Transverse colon (tissue), 4 donors: ENCODE measurements at places on chromosomes 3 and 15. TPM values are rescaled to one million over a fixed set of nuclear protein-coding genes. Genes with fewer than 3 reads are reported as not detected.

The SAXO2 gene
- total RNA-seq = not detected

The KLF15 gene
- 19.5 TPM for total RNA-seq

The ANKRD34C gene
- not detected for total RNA-seq

The GREM1 gene
- total RNA-seq = 42.3 TPM

The TRH gene
- not detected for total RNA-seq

The PTH1R gene
- 1.4 TPM for total RNA-seq

The FGD5 gene
- 5.6 TPM for total RNA-seq

The ISLR2 gene
- 0.48 TPM for total RNA-seq

The ACVR2B gene
- total RNA-seq = 5.9 TPM

The PCLAF gene
- not detected for total RNA-seq

The ESYT3 gene
- 6.0 TPM for total RNA-seq

The AADACL2 gene
- not detected for total RNA-seq

DNA sequence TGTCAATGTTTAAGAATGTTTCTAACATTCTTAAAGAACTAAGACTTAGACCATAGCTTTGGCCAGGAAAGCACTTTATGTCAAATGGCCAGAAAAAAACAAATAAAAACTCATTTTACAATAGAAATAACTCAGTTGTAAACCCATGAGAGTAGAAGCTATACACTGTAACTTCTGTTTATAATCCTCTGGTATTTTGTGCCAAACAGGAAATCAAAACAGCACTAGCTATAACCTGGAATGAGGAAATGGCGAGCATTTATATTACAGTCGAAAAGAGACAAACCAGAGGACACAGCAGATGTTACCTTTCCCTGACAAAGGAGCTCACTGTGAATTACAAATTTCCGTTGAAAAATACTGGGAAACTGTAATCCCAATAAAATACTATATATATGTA is 10.3 kb downstream of the GK5 start:
- H3K36me3 ChIP-seq = peaks cover 12% of the 10 kb centered on the region
- peak overlapping the region; percentile 75 for H3K27ac ChIP-seq
- H3K4me3 ChIP-seq = no peak overlapping the region

- H3K36me3 ChIP-seq = no peaks in the 10 kb centered on the region
- no peak for DNase-seq
- H3K4me1 ChIP-seq = no peaks in the 10 kb centered on the region
- H3K27ac ChIP-seq = no peak overlapping the region
- H3K27me3 ChIP-seq = no peaks in the 10 kb centered on the region
These were observed 60.3 kb downstream of the FEM1B start for GRCh38 chr15:68337826-68338225.

- H3K4me1 ChIP-seq = no peaks in the 10 kb centered on the region
- H3K36me3 ChIP-seq = no peaks in the 10 kb centered on the region
- no peak overlapping the region for H3K27ac ChIP-seq
- no peak for DNase-seq
These were observed 15.0 kb upstream of the RTP3 start for GRCh38 chr3:46482632-46483350.

DNA sequence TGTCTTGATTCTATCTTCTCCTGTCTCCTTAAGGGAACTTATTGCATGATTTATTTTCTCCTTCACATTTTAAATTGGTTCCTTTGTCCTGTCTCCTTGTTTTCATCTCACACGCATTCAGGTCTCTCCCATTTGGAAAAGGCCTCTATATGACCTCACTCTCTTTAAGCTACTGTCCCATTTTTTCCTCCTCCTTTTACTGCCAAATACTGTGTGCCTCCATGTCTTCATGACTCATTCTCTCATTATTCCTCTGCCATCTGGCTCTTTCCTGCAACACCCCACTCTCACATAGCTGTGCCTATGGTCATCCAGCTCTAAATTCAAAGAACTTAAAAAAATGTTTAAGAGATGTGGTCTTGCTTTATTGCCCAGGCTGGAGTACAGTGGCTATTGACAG is 48.0 kb downstream of the TYRO3 start:
- no peak overlapping the region for H3K4me3 ChIP-seq
- H3K4me1 ChIP-seq = peaks cover 7% of the 10 kb centered on the region
- no peaks in the 10 kb centered on the region for H3K36me3 ChIP-seq
- H3K27ac ChIP-seq = no peak overlapping the region
- H3K27me3 ChIP-seq = no peaks in the 10 kb centered on the region

- H3K4me3 ChIP-seq = no peak overlapping the region
- no peaks in the 10 kb centered on the region for H3K36me3 ChIP-seq
- DNase-seq = no peak
- no peak overlapping the region for H3K27ac ChIP-seq
- peaks cover 5% of the 10 kb centered on the region for H3K4me1 ChIP-seq
These were observed 21.0 kb upstream of the HACD2 start for GRCh38 chr3:123605789-123606234.

GRCh38 chr3:46282696-46283095 is 40.4 kb downstream of the CCR3 start:
- H3K27me3 ChIP-seq = no peaks in the 10 kb centered on the region
- no peak overlapping the region for H3K27ac ChIP-seq
- no peaks in the 10 kb centered on the region for H3K36me3 ChIP-seq
- DNase-seq = no peak

DNA sequence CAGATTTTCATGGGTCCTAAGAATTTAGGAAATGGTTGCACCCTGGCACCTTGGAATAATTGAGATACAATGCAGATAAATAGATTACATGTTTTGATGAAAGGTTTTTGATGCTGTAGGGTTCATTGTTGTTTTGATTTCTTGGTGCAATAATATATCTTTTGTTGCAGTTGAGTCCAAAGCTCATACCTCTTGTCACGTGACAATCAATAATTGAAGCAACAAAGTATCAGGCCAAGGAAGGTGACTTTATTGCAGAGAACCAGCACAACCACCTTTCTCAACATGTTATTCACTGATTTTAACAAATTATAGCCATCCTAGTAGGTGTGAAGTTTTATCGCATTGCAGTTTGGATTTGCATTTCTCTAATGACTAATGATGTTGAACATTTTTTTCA is 285.5 kb upstream of the SLCO3A1 start:
- DNase-seq = no peak
- no peaks in the 10 kb centered on the region for H3K36me3 ChIP-seq
- H3K4me3 ChIP-seq = no peak overlapping the region

DNA sequence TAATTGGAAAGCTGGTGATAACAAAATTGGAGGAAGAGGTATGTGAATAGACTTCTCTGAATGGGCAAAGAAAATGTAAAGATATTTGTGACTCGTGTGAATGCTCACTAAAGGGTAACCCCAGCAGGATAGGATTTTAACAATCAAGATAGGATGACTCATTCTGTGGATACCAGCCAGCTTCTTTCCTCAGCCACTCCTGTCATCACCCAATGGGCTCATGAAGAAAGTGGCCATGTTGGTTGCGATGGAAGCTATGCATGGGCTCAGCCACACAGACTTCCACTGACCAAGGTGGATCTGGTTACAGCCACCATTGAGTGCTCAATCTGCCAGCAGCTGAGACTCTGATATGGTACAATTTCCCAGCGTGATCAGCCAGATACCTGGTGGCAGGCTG is 40.9 kb downstream of the STRIT1 start:
- H3K4me3 ChIP-seq = no peak overlapping the region
- H3K27me3 ChIP-seq = no peaks in the 10 kb centered on the region
- DNase-seq = no peak
- no peaks in the 10 kb centered on the region for H3K36me3 ChIP-seq
- no peaks in the 10 kb centered on the region for H3K4me1 ChIP-seq
- no peak overlapping the region for H3K27ac ChIP-seq

DNA sequence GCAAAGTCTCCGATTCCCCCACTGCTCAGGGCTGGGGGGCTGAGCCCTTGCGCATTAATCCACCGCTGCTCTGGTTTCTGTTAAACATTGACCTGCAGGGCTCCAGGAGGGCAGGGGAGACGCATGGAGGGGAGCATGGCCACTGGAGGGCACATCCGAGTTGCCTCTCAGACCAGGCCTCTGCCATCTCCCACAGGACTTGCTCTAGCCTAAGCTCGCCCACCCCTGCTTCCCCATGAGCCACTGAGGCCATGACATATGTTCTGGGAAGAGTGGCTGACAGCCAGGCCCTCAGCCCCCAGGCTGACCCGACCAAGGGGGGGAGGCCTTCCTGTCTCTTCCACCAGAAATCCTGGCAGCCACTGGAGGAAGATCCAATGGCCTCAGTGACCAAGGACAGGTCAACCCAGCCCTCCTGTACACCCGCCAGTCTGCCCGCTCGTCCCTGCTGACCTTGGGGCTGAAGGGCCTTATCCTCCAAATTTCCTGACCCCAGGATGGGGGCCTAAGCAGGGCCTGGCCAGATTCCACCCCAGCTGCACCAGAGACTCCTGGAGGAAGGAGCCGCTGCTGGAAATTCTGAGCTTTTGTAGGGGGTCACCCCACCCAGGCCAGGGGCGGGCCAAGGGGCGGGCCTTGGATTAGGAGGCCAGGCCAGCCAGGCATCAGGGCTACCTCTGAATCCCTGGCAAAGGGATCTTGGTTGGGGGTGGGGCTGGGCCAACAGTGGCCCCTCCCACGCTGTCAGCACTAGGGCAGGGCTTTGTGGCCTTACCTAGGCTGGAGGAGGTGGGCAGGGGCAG is at the start of gene HYAL1:
Gene HYAL1 (minus strand): TSS at position 562 of the 803 bp plus-strand sequence. CDS start 618 bp downstream, outside the sequence.
- H3K4me1 ChIP-seq = peaks cover 32% of the 10 kb centered on the region
- no peak within 1 kb of the TSS for H3K4me3 ChIP-seq
- no peaks in the 10 kb centered on the region for H3K27me3 ChIP-seq
- DNase-seq = no peak

DNA sequence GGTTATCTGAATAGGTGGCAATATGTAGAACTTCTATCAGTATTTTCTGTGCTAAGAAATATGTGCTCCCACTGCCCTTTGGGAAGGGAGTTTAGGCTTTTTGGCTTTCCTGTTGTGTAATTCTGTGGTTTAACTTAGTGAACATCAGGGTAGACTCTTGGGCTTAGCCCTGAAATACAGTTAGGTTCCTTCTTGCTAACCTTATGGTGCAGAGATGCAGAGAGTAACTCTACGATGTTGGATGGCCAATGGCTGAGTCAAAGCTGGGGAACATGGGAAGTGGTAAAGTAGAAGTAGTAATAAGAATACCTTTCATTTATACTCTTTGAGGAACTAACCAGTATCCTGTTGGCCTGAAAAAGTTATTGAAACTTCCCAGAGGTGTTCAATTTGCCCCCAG is 80.8 kb upstream of the IL12A start:
- H3K4me3 ChIP-seq = no peak overlapping the region

GRCh38 chr3:8445861-8446260 is 55.8 kb upstream of the LMCD1 start:
- H3K27me3 ChIP-seq = no peaks in the 10 kb centered on the region
- H3K4me3 ChIP-seq = no peak overlapping the region
- DNase-seq = no peak
- no peaks in the 10 kb centered on the region for H3K36me3 ChIP-seq
- H3K27ac ChIP-seq = no peak overlapping the region

DNA sequence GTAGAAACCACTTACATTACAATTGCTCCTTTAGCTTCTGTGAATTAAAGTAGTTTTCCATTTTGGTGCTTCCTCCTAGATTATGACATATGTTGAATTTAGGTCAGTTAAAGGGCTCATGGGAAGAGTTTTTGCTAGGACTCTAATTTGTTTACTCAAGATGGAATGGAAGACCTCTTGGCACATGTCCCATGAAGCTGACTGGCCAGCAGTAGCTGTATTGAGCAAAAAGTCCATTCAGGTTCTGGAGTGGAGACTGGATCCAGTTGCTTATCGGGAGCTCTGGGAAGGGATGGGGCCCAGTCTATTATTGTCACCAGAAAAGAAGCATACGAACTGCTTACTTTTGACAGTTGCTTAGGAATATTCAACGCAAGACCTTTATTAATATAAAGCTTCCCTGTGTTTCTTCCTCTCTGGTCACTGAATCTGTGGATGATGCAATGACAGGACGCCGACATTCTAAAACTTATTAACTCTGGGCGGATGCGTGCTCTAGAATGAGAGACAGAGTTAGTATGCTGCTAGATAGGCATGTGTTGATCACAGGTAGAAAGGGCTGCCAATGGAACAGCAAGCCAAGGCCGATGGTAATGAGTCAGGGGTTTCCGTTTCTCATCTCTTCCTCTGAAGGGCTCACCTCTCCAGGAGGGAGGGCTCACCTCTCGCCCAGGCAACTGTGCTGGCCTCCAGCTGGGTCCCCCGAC is 155.8 kb downstream of the NR1D2 start:
- H3K4me3 ChIP-seq = no peak overlapping the region
- DNase-seq = no peak
- no peaks in the 10 kb centered on the region for H3K36me3 ChIP-seq
- peak overlapping the region; percentile 3 for H3K27ac ChIP-seq
- no peaks in the 10 kb centered on the region for H3K27me3 ChIP-seq
- H3K4me1 ChIP-seq = no peaks in the 10 kb centered on the region

GRCh38 chr15:73792415-73792814 is 39.3 kb upstream of the INSYN1 start:
- DNase-seq = no peak
- H3K4me1 ChIP-seq = no peaks in the 10 kb centered on the region
- H3K27ac ChIP-seq = no peak overlapping the region
- H3K27me3 ChIP-seq = no peaks in the 10 kb centered on the region

DNA sequence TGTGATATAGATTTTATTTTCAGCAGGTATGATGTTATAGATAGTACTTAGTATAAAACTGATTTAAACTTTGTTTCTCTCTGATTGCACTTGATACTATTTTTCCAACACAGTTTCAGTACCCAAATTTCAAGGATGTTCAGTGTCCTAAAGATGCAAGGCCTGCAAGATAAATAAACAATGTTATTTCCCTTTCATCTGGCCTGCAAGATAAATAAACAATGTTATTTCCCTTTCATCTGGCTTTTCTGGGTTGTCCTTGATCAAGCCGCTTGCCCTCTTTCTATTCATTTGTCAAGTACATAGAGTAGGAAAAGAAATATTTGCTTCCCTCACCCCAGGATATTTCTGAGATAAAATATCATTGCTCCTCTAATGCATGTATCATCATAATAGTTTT is 571.0 kb downstream of the FGF12 start:
- no peaks in the 10 kb centered on the region for H3K4me1 ChIP-seq
- no peak overlapping the region for H3K4me3 ChIP-seq
- H3K27me3 ChIP-seq = peaks cover 4% of the 10 kb centered on the region

DNA sequence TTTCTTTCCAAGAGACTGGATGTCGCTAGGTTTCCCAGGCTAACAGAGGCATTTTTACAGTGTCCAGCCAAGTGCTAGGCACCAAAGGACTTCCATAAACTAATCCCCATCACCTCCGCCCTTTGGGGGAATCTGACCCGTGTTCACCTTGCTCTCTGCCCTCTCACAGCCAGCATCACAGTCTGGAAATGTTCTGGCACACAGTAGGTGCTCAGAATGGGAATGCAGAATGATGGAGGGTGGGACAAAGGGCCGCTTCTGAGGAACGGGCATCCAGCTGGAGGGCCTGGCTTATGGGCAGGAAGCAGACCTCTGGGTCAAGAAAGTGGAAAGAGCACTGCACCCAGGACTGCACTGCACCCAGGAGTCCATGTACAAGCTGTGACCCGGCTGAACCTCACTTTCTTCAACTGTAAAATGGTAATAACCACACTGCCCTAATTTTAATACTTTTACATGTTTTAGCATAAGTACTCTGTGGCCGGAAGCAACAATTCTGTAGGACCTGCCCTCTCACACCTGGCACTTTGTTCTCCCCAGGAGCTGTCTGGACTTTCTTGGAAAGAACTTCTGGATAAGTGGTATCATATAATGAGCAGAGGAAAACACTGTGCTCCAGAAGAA is 901 bp upstream of the NMB start:
- no peaks in the 10 kb centered on the region for H3K27me3 ChIP-seq
- H3K36me3 ChIP-seq = no peaks in the 10 kb centered on the region
- no peak overlapping the region for H3K4me3 ChIP-seq
- H3K4me1 ChIP-seq = peaks cover 19% of the 10 kb centered on the region

- no peak for DNase-seq
- H3K4me1 ChIP-seq = no peaks in the 10 kb centered on the region
- no peaks in the 10 kb centered on the region for H3K27me3 ChIP-seq
- no peaks in the 10 kb centered on the region for H3K36me3 ChIP-seq
- H3K27ac ChIP-seq = no peak overlapping the region
- no peak overlapping the region for H3K4me3 ChIP-seq
These were observed 254.9 kb upstream of the RASGRP1 start for GRCh38 chr15:38819387-38819950.
